ENCODE measurements at places on chromosomes 3 and 15.

DNA sequence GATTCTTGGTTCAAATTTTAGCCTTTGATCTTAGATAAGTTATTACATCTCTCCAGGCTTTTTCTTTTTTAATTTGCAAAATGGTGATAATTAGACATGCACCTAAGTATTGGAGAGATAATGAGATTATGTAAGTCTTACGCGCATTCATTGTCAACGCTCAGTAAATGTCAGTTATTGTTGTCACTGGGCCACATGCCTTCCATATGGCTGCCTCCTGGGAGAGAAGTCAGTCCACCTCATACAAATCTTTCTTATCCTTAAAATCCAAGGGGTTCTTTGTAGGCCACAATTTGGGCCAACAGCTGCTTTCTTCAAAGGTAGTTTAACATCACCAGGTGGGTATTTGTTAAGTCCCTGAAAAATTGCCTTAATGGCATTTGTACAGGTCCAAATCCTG lies 25.5 kb upstream of the PTPRG start:
- DNase-seq = no peak
- H3K36me3 ChIP-seq = no peaks in the 10 kb centered on the region

GRCh38 chr3:122680475-122681283 lies at the start of gene PARP14:
Gene PARP14, plus strand, starts transcription at chr3:122680839. Its CDS starts 45 bp downstream, at chr3:122680884.
- peak within 1 kb of the TSS; percentile 11 for H3K27ac ChIP-seq
- peaks cover 41% of the 10 kb centered on the region for H3K4me1 ChIP-seq
- DNase-seq = peak; percentile 72
- H3K36me3 ChIP-seq = no peaks in the 10 kb centered on the region
- no peaks in the 10 kb centered on the region for H3K27me3 ChIP-seq

GRCh38 chr15:88031461-88031860 lies 225.1 kb downstream of the NTRK3 start:
- H3K27me3 ChIP-seq = no peaks in the 10 kb centered on the region
- no peak overlapping the region for H3K4me3 ChIP-seq
- H3K36me3 ChIP-seq = no peaks in the 10 kb centered on the region
- no peak for DNase-seq
- no peaks in the 10 kb centered on the region for H3K4me1 ChIP-seq
- no peak overlapping the region for H3K27ac ChIP-seq

- no peaks in the 10 kb centered on the region for H3K36me3 ChIP-seq
- no peaks in the 10 kb centered on the region for H3K27me3 ChIP-seq
- no peak for DNase-seq
Observed at GRCh38 chr15:67831363-67831762, 6.1 kb downstream of the SKOR1 start.

- H3K4me1 ChIP-seq = no peaks in the 10 kb centered on the region
- H3K27ac ChIP-seq = no peak overlapping the region
- no peaks in the 10 kb centered on the region for H3K27me3 ChIP-seq
- no peaks in the 10 kb centered on the region for H3K36me3 ChIP-seq
- H3K4me3 ChIP-seq = no peak overlapping the region
Observed at GRCh38 chr3:142705198-142705597, 18.6 kb upstream of the TRPC1 start.

DNA sequence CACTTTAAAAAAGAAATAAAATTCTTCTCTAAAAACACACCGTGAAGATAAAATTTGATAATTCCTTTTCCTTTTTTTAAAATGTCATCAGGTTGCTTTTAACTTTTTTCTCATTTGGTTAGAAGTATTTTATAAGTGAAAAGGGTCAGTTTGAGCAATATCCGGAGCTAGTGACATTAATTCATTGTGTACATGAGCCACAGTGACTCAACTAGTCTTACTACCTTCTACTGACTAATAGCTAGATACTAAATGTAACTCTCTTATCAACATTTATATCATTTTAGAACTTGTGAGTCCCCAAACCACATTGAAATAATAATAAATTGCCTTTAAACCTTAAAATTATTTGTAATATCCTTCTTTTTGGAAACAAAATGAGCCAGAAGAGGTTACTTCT lies 101.2 kb upstream of the ZBTB20 start:
- no peak for DNase-seq
- no peak overlapping the region for H3K27ac ChIP-seq
- no peaks in the 10 kb centered on the region for H3K36me3 ChIP-seq
- H3K27me3 ChIP-seq = no peaks in the 10 kb centered on the region

All from Karpas-422 (cell line).